Adrenal gland (tissue), 19 donors: ENCODE measurements at places on chromosomes 2 and 18. TPM values are rescaled to one million over a fixed set of nuclear protein-coding genes. Genes with fewer than 3 reads are reported as not detected.
A peak's percentile ranks its signal among the peaks of the same experiment; 100 is the strongest.

DNA sequence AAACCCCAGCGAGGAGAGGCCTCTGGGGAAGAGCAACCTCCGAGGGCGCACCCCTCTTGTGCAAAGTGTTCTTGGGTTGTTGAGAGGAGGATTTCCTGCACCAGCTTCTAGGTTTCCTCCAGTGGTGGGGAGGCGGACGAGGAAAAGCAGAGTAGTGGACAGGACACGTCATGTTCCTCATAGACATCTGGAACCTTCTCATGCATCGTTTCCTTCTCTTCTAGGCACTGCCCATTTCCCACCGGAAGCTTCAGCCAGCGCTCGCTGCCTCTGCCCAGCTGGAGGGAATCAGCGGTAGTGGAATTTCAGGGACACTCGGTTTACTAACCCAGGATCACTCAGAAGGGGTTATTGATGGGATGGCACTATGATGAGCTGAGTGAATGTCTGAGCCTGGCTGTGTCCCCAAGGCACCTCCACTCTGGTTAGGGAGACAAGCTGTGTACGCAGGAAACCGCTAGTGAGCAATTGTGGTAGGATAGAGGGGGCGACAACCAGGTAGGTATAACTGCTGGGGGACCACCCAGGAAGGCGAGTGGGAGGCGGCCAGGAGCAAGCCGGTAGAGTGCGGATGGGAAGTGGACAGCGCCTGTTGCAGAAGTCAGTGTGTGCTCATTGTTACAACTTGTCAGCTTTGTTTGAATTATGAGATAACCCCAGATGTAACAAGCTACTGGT, 960 bp upstream of the APOB start:
- peaks cover 4% of the 10 kb centered on the region for H3K27me3 ChIP-seq
- no peaks in the 10 kb centered on the region for H3K36me3 ChIP-seq
- H3K4me1 ChIP-seq = no peaks in the 10 kb centered on the region
- no peak overlapping the region for H3K4me3 ChIP-seq
- H3K27ac ChIP-seq = no peak overlapping the region
- no peak for DNase-seq

GRCh38 chr2:187369471-187369870, 78.6 kb downstream of the CALCRL start:
- peaks cover 4% of the 10 kb centered on the region for H3K36me3 ChIP-seq
- H3K27ac ChIP-seq = no peak overlapping the region
- H3K4me3 ChIP-seq = no peak overlapping the region
- DNase-seq = no peak

Gene SULT1C4
- total RNA-seq = 0.86 TPM

- H3K27me3 ChIP-seq = no peaks in the 10 kb centered on the region
- no peak for DNase-seq
- no peaks in the 10 kb centered on the region for H3K4me1 ChIP-seq
- H3K36me3 ChIP-seq = peaks cover 34% of the 10 kb centered on the region
- no peak overlapping the region for H3K4me3 ChIP-seq
These were observed 17.5 kb upstream of the CEP192 start for GRCh38 chr18:12973562-12974213.

GRCh38 chr2:191688934-191689695, 11.2 kb downstream of the NABP1 start:
- H3K27ac ChIP-seq = no peak overlapping the region
- no peak overlapping the region for H3K4me3 ChIP-seq
- no peaks in the 10 kb centered on the region for H3K27me3 ChIP-seq
- no peaks in the 10 kb centered on the region for H3K36me3 ChIP-seq
- DNase-seq = no peak

DNA sequence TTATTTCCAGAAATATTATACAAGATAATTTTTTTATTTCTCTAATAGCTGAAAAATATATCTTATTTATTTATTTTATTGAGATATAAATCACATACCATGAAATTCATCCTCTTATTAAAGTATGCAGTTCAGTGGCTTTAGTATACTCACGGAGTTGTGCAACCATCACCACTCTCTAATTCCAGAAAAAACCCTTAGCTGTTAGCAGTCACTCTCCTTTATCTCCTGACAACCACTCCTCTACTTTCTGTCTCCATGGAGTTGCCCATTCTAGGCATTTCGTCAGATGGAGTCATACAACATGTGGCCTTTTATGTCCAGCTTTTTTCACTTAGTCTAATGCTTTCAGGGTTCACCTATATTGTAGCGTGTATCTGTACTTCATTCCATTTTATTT, 66.5 kb downstream of the TCF7L1 start:
- H3K27me3 ChIP-seq = no peaks in the 10 kb centered on the region
- H3K4me3 ChIP-seq = no peak overlapping the region
- no peak overlapping the region for H3K27ac ChIP-seq
- no peaks in the 10 kb centered on the region for H3K36me3 ChIP-seq
- H3K4me1 ChIP-seq = no peaks in the 10 kb centered on the region

Gene LRATD1
- total RNA-seq = 1.2 TPM

Gene CAPN14
- not detected for total RNA-seq

DNA sequence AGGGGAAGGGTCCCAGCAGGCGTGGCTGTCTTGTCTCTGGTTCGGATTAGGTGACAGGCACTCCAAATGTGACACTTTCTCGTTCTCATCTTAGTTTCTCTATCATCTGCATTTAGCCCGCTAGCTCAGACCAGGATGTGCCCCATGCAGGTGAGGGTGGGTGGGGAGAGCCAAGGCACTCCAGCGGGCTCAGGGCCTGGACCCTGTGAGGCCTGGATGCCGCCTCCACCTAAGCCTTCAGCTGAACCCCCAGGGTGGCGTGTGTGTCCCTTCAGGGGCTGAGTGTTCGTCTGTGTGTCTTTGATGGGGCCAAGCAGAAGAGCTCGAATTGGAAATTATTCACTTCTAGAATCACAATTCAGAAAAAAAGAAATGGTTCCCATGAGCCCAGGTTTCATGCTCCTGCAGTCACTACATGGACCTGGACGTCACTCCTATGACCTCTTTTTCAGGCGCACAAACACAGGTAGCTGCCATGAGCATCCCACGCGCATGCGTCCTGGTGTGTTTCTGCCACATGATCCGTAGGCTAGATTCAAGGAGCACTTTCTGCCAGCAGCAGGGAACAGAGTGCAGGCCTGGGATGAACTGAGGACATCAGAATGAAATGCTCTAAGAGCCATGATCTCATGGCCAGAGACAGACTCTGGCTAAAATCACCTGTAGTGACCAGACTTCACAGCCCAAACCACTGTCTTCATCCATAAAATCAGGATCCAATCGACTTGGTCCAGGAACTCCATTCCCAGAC, 25.8 kb downstream of the CIDEA start:
- H3K4me3 ChIP-seq = no peak overlapping the region
- peaks cover 6% of the 10 kb centered on the region for H3K4me1 ChIP-seq
- no peaks in the 10 kb centered on the region for H3K36me3 ChIP-seq
- no peak for DNase-seq

DNA sequence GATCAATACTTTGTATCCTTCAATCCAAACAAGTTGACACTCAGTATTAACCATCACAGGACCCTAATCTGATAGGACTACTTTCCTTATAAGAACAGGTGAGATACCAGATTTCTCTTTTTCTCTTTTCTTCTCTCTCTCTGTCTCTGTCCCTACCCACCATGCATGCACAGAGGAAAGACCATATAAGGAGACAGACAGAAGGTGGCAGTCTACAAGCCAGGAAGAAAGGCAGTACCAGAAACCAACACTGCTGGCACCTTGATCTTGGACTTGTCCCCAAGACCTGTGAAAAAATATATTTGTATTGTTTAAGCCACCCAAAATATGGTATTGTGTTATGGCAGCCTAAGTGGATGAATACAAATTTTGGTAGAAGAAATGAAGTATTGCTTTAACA, 156.2 kb upstream of the KCNH7 start:
- H3K4me3 ChIP-seq = no peak overlapping the region
- H3K27me3 ChIP-seq = no peaks in the 10 kb centered on the region
- no peaks in the 10 kb centered on the region for H3K36me3 ChIP-seq
- H3K27ac ChIP-seq = no peak overlapping the region
- DNase-seq = no peak
- no peaks in the 10 kb centered on the region for H3K4me1 ChIP-seq

Gene ABCB11
- total RNA-seq = not detected

Gene TBR1
- total RNA-seq = not detected

DNA sequence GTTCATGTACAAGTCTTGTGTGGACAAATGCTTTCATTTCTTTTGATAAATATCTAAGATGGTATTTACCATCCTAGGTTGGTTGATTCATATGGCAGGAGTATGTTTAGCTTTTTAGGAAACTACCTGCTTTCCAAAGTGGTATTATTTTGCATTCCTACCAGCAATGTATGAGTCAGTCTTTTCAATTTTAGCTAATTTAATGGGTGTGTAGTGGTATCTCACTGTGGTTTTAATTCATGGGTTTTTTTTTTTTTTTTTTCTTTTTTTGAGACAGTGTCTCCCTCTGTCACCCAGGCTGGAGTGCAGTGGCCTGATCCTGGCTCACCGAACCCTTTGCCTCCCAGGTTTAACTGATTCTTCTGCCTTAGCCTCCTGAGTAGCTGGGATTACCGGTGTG, 4.2 kb downstream of the ZNF512 start:
- no peaks in the 10 kb centered on the region for H3K36me3 ChIP-seq
- no peak overlapping the region for H3K4me3 ChIP-seq
- H3K4me1 ChIP-seq = peaks cover 24% of the 10 kb centered on the region
- no peaks in the 10 kb centered on the region for H3K27me3 ChIP-seq

DNA sequence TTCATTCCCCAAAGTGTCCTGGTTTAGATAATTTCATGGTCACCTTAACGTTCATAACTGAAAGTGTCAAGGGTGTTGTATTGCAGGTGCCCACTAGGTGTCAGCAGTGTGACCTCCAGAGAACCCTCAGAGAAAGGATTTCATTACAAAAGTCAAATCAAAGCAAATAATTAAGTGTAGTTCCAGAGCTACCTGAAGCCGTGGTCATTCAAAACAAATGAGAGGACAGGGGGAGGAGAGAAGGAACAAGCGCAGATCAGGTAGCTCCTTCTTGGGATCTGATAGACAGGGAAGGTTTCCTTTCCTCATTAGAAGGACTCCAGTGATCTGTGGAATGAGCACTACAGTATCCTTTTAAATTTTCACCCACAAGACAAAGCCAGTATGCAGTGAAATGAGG, at the start of gene SLC9A4:
Gene SLC9A4 (plus strand): TSS at position 207 of the 400 bp plus-strand sequence. CDS start 534 bp downstream, outside the sequence.
- DNase-seq = peak; percentile 54
- no peak within 1 kb of the TSS for H3K4me3 ChIP-seq
- H3K27ac ChIP-seq = no peak within 1 kb of the TSS

DNA sequence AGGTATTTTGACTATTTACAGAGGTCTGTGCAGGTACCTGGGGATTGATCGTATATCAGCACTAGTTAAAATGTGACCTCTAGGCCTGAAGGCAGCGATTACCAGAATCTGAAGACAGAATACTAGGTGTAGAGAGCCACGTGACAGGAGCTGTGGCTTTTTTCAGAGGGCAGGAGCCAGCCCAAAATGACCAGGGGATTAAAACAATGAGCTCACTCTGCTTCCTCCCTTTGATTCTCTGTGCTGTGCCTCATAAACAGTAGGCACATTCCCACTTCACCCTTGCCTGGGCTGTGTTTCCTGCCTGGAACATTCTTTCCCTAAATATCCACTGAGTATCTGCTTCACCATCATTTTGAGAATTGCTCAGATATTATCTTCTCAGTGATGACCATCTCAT, 15.2 kb downstream of the ITGAV start:
- no peaks in the 10 kb centered on the region for H3K36me3 ChIP-seq
- H3K4me3 ChIP-seq = no peak overlapping the region
- DNase-seq = no peak
- no peaks in the 10 kb centered on the region for H3K4me1 ChIP-seq

Gene NAT8
- total RNA-seq = not detected

- H3K4me3 ChIP-seq = no peak overlapping the region
- H3K27me3 ChIP-seq = no peaks in the 10 kb centered on the region
- peak overlapping the region; percentile 46 for H3K27ac ChIP-seq
- peaks cover 83% of the 10 kb centered on the region for H3K4me1 ChIP-seq
- DNase-seq = peak; percentile 73
- no peaks in the 10 kb centered on the region for H3K36me3 ChIP-seq
These were observed 70.9 kb downstream of the ZEB2 start for GRCh38 chr2:144449028-144449406.

GRCh38 chr18:79476031-79476917, 80.5 kb downstream of the NFATC1 start:
- no peak overlapping the region for H3K4me3 ChIP-seq
- no peak for DNase-seq
- H3K27me3 ChIP-seq = no peaks in the 10 kb centered on the region
- no peaks in the 10 kb centered on the region for H3K36me3 ChIP-seq

DNA sequence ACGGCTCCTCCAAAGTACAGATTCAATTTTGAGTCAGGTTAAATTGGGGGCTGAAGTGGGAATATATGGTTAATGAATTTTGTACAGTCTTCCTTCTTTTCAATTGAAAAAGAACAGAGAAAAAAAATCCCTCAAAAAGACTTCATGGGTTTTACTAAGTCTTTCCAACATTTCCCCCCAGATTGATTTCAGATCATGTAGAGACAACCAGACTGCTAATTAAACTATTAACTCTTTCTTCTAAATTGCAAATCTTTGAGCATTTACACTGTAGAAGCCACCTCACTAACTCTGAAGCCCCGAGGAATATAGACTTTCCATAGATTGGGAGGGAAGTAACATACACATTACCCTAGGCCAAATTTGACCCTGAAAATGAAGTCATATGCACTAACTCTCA, 771.0 kb downstream of the NRXN1 start:
- no peaks in the 10 kb centered on the region for H3K36me3 ChIP-seq
- no peaks in the 10 kb centered on the region for H3K4me1 ChIP-seq
- no peak overlapping the region for H3K27ac ChIP-seq

DNA sequence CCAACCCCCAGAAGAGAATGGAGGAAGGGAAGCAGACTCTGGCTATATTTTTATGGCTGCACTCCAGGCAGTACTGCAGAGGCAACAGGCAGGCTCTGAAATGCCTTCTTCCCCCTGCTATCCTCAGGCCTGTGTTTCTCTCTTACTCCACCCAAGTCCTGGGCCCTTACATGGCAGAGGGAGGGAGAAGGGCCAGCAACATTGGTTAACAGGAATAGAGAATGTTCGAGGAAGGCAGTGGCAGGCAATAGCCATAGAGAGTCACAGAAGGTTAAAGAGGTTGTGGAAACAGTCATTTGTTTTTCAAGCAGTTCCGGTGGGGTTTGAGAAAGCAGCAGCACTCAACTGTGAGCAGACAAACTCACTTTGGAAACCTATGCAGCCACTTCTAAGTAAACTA, 15.1 kb upstream of the DARS1 start:
- no peaks in the 10 kb centered on the region for H3K36me3 ChIP-seq
- H3K27ac ChIP-seq = no peak overlapping the region
- H3K4me3 ChIP-seq = no peak overlapping the region
- no peaks in the 10 kb centered on the region for H3K4me1 ChIP-seq
- DNase-seq = no peak
- H3K27me3 ChIP-seq = no peaks in the 10 kb centered on the region

- peak; percentile 71 for DNase-seq
- no peak overlapping the region for H3K4me3 ChIP-seq
- H3K36me3 ChIP-seq = no peaks in the 10 kb centered on the region
- peaks cover 14% of the 10 kb centered on the region for H3K4me1 ChIP-seq
- no peaks in the 10 kb centered on the region for H3K27me3 ChIP-seq
- H3K27ac ChIP-seq = peak overlapping the region; percentile 83
These were observed 110.8 kb downstream of the FMNL2 start for GRCh38 chr2:152445791-152446201.

Gene CCDC150
- total RNA-seq = 1.0 TPM

Gene LTBP1
- total RNA-seq = 39.2 TPM
